ENCODE measurements at places on chromosomes 11 and 22. TPM values are rescaled to one million over a fixed set of nuclear protein-coding genes. Genes with fewer than 3 reads are reported as not detected.

DNA sequence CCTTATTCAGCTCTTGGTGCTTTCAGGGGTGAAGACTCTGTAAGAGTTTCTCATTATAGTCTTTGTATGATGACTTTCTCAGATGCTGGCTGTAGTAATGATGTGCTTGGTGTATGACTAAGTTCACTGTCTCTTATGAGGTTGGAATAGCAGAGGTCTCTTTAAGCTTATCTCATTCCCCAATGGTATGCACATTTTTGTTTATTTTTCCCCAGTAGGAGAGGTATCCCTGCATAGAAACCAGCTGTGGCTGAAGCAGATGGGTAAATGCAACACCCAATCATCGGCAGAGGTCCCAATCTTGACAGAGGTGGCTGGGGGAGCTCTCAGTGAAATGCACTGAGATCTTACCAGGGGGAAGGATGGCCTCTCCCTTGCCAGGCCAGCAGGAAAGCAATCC, 34.6 kb downstream of the BBOX1 start:
- no peak for DNase-seq

- no peak for DNase-seq
Observed at GRCh38 chr11:57430952-57431351, 4.0 kb upstream of the SLC43A3 start.

The CHRM4 gene
- total RNA-seq = 6.1 TPM

DNA sequence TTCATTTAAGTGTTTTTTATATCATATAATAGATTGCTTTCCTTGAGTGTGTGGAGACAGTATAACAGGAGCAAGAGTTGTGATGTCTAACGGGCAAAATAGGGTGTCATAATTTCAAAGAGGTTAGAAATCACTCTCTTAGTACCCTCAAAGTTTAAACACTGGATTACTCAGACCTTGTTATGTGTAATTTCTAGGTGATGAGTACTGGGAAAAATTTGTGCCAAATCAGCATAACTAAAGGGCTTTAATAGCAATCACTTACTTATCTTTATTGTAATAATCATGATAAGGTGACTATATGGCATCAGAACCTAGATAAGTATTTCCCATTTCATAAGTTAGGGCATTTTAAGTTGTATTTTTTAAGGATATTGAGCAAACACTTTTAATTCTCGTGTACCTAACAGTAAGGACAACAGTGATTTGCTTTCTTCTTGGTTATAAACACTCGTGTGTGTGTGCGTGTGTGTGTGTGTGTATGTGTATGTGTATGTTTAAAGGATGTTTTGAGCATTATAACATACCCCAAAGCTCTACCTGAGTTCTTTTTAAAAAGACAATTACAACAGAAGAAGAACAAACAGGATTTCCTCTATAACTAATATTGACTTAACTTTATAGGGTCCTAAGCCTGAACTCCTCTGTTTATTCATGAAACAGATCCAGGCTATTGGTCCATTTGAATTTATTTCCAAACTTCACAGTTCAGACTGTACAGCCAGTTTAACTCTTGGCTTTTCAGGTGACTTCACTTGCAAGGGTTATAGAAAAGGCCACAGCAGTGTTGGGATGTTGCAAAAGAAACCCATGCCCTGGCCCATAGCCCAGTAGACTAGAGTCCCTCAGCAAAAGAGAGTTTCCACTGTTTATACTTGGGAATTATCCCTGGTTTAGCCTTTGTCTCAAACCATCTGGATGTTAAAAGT, 23.7 kb upstream of the PDE3B start:
- DNase-seq = no peak

GRCh38 chr11:111520560-111520959, 6.0 kb downstream of the HOATZ start:
- DNase-seq = no peak

The ALDH3B1 gene
- total RNA-seq = 0.41 TPM

The CDHR5 gene
- total RNA-seq = not detected

GRCh38 chr11:39965701-39966100, 1493.8 kb downstream of the LRRC4C start:
- no peak for DNase-seq

GRCh38 chr11:44608651-44608990, 43.2 kb downstream of the CD82 start:
- no peak for DNase-seq

DNA sequence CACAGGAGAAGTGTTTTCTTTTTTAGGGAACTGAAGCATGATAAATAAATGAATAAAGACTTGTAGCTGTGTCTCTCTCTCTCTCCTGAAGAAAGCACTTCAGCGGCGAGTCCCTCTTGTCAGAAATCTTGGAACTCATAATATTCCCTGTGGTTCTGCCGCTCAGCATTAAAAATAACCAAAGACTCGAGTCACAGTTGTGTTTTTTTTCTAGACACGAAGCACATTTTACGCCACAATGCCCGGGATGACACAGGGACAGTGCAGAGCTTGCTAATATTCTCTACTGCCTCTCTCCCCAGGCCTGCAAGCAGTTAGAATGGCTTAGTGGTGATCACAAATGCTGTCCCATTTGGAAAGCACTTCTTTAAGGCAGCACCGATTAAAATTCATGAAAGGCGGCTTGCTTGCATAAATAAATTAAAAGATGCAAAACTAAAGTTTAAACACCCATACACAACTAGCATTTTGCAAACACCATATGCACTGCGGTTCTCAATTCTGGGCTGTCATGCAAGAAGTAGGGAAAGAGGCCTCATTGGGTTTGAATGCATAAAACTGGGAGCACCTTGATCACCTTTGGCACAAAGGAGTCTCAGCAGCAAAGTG, 597.4 kb downstream of the SOX6 start:
- no peak for DNase-seq

- no peak for DNase-seq
Observed at GRCh38 chr11:63874511-63874910, 35.6 kb downstream of the MARK2 start.
